ENCODE measurements at places on chromosomes 3 and 15. TPM values are rescaled to one million over a fixed set of nuclear protein-coding genes. Genes with fewer than 3 reads are reported as not detected.

Gene LCTL
- not detected for polyA plus RNA-seq

Gene GOLGA6L1
- not detected for polyA plus RNA-seq

- no peak overlapping the region for H3K27ac ChIP-seq
- H3K36me3 ChIP-seq: peaks cover 23% of the 10 kb centered on the region
- no peaks in the 10 kb centered on the region for H3K27me3 ChIP-seq
- no peak overlapping the region for H3K4me3 ChIP-seq
These were observed 58.9 kb upstream of the MUC13 start for GRCh38 chr3:124993466-124993865.

DNA sequence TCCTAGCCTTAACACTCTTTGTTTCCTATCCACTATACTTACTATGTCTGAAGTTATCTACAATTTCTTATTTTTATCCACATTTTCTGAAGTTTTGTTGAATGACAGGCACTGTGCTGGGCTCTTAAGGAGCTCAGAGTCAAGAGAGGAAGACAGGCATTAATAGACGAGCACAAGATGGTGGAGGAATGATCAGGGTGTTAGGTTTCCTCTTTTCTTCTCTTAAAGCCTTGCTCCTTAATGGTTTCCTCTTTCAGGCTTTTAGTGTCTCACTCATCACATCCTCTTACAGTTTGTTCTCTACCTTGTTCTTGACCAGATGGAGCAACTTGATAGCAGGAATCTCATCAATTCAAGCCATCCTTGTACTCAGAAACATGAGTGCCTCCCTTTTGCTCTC lies 52.9 kb upstream of the BCL6 start:
- DNase-seq: peak; percentile 23
- peaks cover 10% of the 10 kb centered on the region for H3K4me1 ChIP-seq
- H3K4me3 ChIP-seq: no peak overlapping the region
- H3K27ac ChIP-seq: no peak overlapping the region

- no peak overlapping the region for H3K4me3 ChIP-seq
- H3K27ac ChIP-seq: no peak overlapping the region
- DNase-seq: no peak
- no peaks in the 10 kb centered on the region for H3K27me3 ChIP-seq
These were observed 27.3 kb downstream of the RFTN1 start for GRCh38 chr3:16486201-16486600.

DNA sequence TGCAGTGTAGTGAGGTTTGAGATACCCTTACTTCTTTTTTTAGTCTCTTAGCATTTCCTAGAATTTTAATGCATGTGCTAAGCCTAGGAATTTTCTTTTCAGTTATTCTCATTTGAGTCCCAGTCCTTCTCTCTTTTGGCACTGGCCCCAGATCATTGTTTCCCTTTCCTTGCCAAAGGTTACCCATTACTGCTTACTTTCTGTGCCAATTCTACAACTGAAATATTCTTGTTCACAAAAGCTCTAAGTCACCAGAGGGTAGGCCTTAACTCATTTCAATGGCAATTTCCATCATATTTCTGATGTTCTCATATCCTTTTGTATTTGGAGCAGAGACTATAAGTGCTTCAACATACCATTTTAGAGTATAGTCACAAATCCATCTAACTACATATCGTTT lies 199.6 kb upstream of the CBLB start:
- no peak overlapping the region for H3K27ac ChIP-seq
- H3K27me3 ChIP-seq: no peaks in the 10 kb centered on the region
- H3K4me3 ChIP-seq: no peak overlapping the region

GRCh38 chr15:69285834-69286233 lies 12.9 kb upstream of the PAQR5 start:
- H3K36me3 ChIP-seq: no peaks in the 10 kb centered on the region
- H3K4me1 ChIP-seq: no peaks in the 10 kb centered on the region
- no peak for DNase-seq
- H3K27me3 ChIP-seq: no peaks in the 10 kb centered on the region
- H3K4me3 ChIP-seq: no peak overlapping the region

Data from CD14-positive monocyte (primary cell).